ENCODE measurements at places on chromosomes 16 and 17. TPM values are rescaled to one million over a fixed set of nuclear protein-coding genes. Genes with fewer than 3 reads are reported as not detected.

The CDC6 gene
- 11.2 TPM for polyA plus RNA-seq

The ZPBP2 gene
- polyA plus RNA-seq: not detected

The NKD1 gene
- polyA plus RNA-seq: 5.9 TPM

The TAT gene
- not detected for polyA plus RNA-seq

The COL1A1 gene
- 4,316 TPM for polyA plus RNA-seq

The ERBB2 gene
- 100 TPM for polyA plus RNA-seq

The GPR142 gene
- 0.18 TPM for polyA plus RNA-seq

The GAST gene
- polyA plus RNA-seq: not detected

The PTX4 gene
- polyA plus RNA-seq: 0.45 TPM

The ALDOA gene
- polyA plus RNA-seq: 2,766 TPM

The ACSM2A gene
- polyA plus RNA-seq: 0.12 TPM

The ABCC6 gene
- 0.58 TPM for polyA plus RNA-seq

DNA sequence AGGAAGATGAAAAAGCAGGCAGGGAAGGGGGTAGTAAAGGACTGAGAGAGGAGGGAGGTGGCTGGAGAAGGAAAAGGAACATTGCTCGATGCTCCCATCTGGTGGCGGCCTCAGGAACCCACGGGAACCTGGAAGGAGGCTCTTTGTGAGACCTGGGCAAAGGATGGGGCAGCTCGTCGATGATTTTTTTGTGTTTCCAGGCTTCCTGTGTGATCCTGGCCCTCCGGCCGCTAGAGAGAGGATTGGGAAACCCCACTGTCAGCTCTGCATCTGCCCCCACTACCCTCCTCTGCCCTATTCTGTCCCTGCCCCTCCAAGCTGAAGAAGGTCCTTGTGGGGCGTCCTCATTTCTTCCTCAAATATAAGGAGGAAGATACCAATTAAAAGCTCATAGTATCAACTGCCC, 6.6 kb downstream of the WFIKKN2 start:
- DNase-seq: peak; percentile 77

DNA sequence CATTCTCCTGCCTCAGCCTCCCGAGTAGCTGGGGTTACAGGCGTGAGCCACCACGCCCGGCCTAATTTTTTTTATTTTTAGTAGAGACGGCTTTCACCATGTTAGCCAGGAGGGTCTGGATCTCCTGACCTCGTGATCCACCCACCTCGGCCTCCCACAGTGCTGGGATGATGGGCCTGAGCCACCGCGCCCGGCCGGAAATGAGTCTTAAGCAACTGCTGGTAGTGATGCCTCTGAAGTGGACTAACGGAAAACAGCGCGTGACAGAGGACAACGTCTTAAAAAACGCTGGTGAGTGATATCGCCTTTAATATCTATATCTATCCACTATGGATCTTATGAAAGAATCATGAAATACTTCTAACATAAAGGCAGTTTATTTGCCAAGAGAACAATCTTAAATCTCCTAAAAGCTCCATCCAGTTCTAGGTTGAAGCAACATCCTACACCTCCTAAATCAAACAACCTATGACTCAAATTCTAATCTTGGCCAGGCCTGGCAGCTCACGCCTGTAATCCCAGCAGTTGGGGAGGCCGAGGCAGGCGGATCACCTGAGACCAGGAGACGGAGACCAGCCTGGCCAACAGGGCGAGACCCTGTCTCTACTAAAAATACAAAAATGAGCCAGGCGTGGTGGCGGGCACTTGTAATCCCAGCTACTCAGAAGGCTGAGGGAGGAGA, 69.8 kb downstream of the NXN start:
- no peak for DNase-seq

- peak; percentile 72 for DNase-seq
Observed at GRCh38 chr17:80000981-80001775, 34.5 kb downstream of the TBC1D16 start.

- no peak for DNase-seq
Observed at GRCh38 chr17:80827646-80828643, 163.7 kb upstream of the CHMP6 start.

DNA sequence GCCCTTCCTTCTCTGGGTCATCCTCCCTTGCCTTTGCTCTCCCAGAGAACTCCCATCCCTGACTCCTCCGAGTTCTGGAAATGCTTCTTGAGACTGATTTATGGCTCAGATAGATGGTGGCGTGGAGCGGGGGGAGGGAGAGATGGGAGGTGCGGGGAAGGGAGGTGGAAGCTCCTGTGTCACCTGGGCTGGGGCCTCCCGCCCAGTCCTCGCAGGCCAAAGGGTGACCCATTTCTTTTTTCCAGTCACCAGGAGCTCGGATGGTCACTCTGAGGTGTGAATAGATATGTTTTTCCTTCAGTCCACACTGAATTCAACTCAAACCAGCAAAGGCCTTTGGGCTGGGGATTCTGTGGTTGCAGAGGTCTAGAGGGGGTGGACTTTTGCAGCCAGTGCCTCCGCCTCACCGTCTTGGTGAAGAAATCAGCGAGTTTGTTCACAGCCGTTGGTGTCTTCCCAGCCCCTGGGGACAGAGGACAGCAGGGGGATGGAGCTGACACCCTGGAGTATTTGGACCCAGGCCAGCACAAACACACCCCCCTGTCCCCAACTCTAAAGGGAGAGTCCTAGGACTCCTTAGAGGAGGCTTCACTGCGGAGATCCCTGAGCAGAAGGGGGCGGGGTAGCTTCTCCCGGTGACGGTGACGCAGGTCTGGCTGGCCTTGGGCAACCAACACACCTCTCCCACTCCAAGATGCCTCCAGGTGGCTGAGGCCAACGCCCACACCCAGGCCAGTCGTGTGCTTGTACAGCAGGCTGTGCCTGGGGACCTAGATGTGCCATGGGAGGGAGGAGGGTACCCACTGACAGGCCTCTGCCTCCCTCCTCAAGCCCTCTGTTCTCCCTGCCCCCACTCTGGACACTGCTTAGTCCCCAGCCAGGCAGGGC, 80.6 kb downstream of the AMFR start:
- DNase-seq: no peak

DNA sequence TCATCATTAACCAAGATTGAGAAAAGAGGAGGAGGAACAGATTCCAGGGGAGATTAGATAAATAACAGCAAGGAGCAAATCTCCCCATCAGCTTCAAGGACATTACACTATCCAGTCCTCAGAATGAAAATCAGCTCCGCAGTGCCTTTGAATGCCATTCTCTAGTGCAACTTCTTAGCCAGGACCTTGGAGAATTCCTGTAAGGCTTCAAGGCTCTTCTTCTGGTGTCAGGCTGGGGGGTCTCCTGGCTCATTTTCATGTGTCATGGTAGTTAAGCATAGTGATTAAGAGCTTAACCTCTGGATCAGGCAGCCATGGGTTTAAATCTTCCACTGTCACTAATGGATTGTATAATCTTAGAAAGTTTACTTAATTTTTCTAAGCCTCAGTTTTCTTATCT, 137.3 kb upstream of the CCL2 start:
- no peak for DNase-seq

DNA sequence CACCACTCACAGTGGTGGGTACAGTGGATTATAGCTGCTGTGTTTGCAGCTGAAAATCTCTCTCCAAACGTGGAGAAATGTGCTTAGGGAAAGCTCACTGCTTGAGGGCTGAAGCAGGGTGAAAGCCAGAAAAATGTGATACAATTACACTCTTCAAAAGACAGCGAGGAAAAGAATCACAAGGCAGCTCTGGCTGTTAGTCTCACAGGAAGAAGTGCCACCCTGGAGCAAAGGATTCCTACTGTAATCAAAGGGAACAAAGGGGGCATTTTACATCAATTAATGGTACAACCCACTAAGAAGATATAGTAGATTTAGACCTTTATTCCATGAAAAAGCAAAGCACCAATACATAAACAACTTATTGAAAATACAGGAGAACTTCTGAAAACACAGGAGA, 48.1 kb upstream of the IRX5 start:
- no peak for DNase-seq

GRCh38 chr16:86221085-86221484, 289.2 kb upstream of the FOXF1 start:
- DNase-seq: no peak

GRCh38 chr17:69561462-69561861, 147.0 kb downstream of the MAP2K6 start:
- DNase-seq: no peak

DNA sequence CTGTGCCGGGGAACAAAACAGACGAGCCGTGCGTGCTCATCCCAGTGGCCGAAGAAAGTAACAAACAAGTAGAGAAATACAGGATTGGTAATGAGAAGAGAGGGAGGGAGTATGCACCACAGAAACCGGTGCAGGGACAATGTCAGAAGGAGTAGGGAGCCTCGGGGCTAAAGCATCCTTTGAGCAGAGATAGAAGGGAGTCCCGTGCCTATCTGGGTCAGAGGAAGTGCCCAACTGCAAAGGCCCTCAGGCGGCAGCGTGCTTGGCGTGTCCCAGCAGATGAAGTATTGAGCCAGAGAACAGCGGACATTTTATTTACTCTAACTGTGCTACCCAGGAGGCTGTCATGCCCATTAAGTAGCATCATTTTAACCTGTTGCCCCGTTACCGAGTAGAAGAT, 114.9 kb upstream of the CACNG5 start:
- DNase-seq: no peak

GRCh38 chr16:81848306-81848853, 69.3 kb downstream of the PLCG2 start:
- no peak for DNase-seq

GRCh38 chr16:84483882-84484565, 20.4 kb downstream of the MEAK7 start:
- no peak for DNase-seq

DNA sequence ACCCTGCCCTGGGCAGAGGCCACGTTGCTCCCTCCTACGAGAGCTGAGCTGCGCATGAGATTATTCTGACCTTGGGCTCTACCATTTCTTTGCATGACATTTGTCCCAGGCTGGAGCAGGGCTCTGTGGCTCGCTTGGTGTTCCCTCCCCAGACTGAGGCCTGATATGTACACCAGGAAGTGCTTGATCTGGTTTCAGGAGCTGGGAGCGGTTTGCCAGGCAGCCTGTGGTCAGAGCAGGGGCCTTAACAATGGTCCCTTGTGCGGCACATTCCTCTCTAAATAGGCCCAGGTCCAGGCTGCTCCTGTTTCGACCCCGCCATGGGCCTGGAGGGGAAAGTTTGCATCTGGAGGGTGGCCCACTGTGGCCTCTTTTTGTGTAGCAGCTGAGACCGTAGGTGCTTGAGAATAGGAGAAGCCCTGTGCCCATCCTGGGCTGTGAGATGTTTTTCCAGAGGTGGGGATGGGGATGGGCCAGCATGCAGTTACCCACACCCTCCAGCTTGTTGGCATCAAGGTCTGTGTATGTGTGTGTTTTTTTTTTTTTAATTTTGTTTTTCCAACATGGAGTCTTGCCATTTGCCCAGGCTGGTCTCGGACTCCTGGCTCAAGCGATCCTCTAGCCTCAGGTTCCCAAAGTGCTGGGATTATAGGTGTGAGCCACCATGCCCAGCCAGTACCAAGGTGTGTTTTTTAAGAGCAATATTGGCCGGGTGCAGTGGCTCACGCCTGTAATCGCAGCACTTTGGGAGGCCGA, 253.9 kb downstream of the SEC14L1 start:
- DNase-seq: no peak

- DNase-seq: peak; percentile 62
Observed at GRCh38 chr17:29292071-29292991, 1.6 kb downstream of the NUFIP2 start.

GRCh38 chr17:61381537-61381936, 18.1 kb upstream of the TBX2 start:
- DNase-seq: no peak

GRCh38 chr17:17603178-17603894, 11.8 kb upstream of the PEMT start:
- DNase-seq: no peak

GRCh38 chr17:70414300-70414699, 245.0 kb downstream of the KCNJ2 start:
- DNase-seq: no peak

DNA sequence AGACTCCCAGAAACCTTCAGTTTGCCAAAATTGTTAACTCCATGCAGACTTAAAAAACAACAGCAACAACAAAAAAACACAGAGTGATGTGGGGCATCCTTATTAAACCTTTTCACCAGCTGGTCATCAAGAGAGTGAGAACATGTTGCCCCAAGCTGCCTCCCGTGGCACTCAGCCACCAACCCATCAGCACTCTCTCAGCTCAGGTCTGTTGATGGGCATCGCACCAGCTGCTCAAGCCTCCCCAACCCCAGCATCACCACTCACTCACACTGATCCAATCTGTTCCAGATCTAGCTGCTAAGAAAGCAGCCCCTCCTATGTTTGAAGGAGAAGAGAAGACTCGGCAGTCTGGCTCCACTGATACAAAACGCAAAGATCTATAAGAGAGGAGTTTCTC, 46.8 kb downstream of the SLC39A11 start:
- no peak for DNase-seq

GRCh38 chr16:83159049-83159448, 532.3 kb downstream of the CDH13 start:
- DNase-seq: no peak

- no peak for DNase-seq
Observed at GRCh38 chr17:28041844-28042656, 427 bp upstream of the NLK start.

DNA sequence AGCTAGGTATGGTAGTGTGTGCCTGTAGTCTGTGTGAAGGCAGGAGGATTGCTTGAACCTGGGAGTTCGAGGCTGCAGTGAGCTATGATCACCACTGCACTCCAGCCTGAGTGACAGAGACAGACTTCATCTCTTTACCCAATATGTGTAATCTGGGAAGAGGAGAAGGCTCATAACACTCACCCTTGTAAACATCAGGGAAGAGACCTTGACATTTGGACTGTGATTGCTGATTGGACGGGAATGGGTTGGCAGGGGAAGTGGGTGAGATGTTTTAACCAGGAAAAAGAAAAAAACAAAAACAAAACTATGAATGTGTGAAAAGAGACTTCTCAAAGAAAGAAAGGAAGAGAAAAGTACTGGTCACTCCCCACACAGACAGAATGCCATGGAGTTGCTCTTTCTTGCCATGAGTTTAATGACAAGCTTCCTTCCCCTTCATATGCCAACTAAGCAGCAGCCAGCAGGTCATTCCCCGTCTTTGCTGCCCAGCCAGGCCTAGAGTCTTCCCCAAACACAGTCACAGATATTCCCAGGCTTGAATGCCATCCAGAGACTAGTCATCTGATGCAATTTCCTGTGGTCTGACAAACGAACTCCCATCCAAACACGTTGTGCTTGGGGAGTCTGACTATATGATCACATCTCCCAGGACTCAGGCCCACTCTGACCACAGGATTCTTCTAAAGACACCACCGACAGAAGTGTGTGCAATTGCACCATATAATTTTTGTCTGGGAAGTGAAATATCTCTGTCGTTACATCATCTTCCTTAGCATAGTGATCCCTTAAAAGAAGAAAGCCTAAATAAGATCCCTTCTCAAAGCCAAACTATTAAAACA, 3.6 kb upstream of the XAF1 start:
- DNase-seq: peak; percentile 98

GRCh38 chr17:19370493-19370960, 7.8 kb upstream of the MAPK7 start:
- DNase-seq: no peak

GRCh38 chr17:13393841-13394710, 207.7 kb downstream of the HS3ST3A1 start:
- no peak for DNase-seq

DNA sequence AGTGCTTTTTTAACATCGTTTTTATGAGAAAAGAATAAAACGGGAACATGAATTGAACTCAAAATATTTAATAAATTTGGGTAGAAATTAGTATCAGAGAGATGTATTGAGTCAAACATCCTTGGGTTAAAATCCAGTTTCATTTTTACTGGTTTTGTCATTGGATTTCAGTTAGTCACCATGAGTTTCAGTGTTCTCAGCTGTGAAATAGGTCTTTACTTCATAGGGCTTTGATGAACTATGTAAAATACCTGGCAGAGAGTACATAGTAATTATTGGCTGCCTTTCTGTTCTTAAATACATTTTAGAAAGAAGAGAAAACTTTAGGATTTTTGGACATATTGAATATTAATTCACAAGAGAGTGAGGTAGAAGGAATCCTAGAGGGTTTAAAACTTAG, 105.8 kb downstream of the TANC2 start:
- no peak for DNase-seq
